ENCODE measurements at places on chromosomes 6 and 20. TPM values are rescaled to one million over a fixed set of nuclear protein-coding genes. Genes with fewer than 3 reads are reported as not detected.

The VARS2 gene
- total RNA-seq, result 12.1 TPM

The ZSCAN31 gene
- total RNA-seq, result 14.5 TPM

The CDH4 gene
- total RNA-seq, result 0.94 TPM

The PHACTR3 gene
- 0.86 TPM for total RNA-seq

The EFCAB8 gene
- total RNA-seq, result not detected

The CGA gene
- 0.52 TPM for total RNA-seq

The MRPS10 gene
- 52.4 TPM for total RNA-seq

The GTF2H4 gene
- 4.0 TPM for total RNA-seq

The THBS2 gene
- total RNA-seq, result 24.5 TPM

The ZSCAN23 gene
- 0.59 TPM for total RNA-seq
